ENCODE measurements at places on chromosomes 11 and 22. TPM values are rescaled to one million over a fixed set of nuclear protein-coding genes. Genes with fewer than 3 reads are reported as not detected.

TRIM6 gene
- total RNA-seq, result 0.32 TPM

GRCh38 chr11:117328375-117329010, 839 bp downstream of the CEP164 start:
- DNase-seq, result peak; percentile 20
- H3K27ac ChIP-seq, result no peak overlapping the region
- no peak overlapping the region for H3K4me3 ChIP-seq

DNA sequence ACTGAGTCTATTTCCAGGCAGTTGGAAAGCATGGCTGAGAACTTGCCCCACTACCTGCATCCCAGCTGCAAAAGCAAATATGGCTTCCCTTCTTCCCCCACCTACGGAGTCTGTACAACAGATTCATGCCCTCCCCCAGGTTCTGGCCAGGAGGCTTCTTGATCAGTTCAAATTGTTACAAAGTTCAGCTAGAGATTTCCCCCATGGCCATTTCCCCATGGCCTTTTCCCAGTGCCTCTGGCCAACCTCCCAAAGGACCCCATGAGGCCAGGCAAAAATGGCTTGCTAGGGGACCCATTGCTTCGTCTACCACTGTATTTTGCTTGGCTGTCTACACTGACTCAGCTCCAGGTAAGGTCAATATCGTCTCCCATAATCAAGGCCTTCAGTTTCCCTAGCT, 203.3 kb downstream of the DLG2 start:
- H3K27ac ChIP-seq, result no peak overlapping the region
- no peaks in the 10 kb centered on the region for H3K27me3 ChIP-seq
- no peak overlapping the region for H3K4me3 ChIP-seq
- H3K4me1 ChIP-seq, result no peaks in the 10 kb centered on the region

DNA sequence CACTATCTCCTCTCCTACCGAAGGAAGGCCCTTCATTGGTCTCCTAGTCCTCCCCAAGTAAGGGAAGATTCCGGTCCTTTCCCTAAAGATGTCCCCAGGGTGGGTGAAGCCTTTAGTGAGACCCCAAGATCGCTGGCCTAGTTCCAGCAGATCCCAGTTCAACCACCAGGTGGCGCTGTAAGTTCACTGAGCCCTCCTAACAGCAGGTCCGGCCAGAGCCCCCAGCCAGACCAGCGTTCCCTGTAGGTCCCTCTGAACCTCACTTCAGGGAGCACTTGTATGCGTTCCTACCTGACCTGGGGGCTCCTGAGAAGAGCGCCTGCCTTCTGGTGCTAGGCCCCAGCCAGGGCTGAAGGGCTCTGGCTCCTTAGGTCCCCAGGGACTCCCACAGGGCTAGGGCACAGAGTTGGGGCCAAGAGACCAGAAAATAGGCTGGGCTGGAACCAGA, 38.1 kb downstream of the LMO1 start:
- H3K27ac ChIP-seq, result no peak overlapping the region
- no peaks in the 10 kb centered on the region for H3K4me1 ChIP-seq

RTN4R gene
- 3.7 TPM for total RNA-seq

WT1 gene
- total RNA-seq, result not detected

DNA sequence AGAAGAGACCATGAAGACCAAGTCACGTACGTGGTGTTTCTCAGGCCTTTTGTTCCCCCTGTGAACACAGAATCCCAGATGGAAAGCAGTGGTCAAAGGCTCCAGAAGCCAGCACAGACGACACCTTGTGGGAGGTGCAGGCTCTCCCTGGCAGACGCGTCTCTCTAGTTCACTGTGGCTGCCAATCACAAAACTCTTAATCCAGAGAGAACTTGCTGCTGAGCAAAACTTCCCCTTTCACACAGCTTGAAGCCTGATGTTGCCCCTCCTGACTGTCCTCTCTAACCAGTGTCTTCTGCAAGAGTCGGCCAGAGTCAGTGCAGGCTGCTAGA, 67.1 kb downstream of the PIWIL3 start:
- no peaks in the 10 kb centered on the region for H3K36me3 ChIP-seq
- peaks cover 6% of the 10 kb centered on the region for H3K27me3 ChIP-seq
- H3K4me3 ChIP-seq, result no peak overlapping the region
- no peak overlapping the region for H3K27ac ChIP-seq

- H3K4me3 ChIP-seq, result no peak overlapping the region
- no peaks in the 10 kb centered on the region for H3K27me3 ChIP-seq
- DNase-seq, result no peak
- H3K36me3 ChIP-seq, result peaks cover 18% of the 10 kb centered on the region
Observed at GRCh38 chr22:31680861-31681341, 18.9 kb upstream of the PISD start.

DNA sequence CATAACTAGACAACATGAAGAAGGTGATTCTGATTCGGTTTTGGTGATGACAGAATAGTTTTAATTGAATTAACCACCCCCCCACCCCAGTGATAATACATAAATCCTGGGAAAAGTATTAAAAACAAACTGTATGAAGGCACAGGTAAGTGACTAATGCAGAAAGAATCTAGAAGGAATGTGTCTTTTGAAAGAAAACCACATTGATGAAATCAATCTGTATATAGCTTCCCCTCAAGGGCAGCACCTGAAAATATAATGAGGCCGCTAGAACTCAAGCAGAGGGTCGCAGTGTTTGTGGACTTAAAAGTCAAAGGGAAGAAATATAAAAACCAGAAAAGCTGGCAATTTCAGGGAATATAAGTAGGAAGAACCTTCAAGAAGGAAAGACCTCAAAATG, 580.5 kb upstream of the CHORDC1 start:
- DNase-seq, result no peak
- H3K4me1 ChIP-seq, result no peaks in the 10 kb centered on the region
- H3K36me3 ChIP-seq, result no peaks in the 10 kb centered on the region
- no peak overlapping the region for H3K27ac ChIP-seq
- no peak overlapping the region for H3K4me3 ChIP-seq

VSIG10L2 gene
- total RNA-seq, result not detected

BAIAP2L2 gene
- 0.67 TPM for total RNA-seq

- H3K4me3 ChIP-seq, result no peak overlapping the region
- H3K4me1 ChIP-seq, result no peaks in the 10 kb centered on the region
- DNase-seq, result no peak
- H3K36me3 ChIP-seq, result peaks cover 3% of the 10 kb centered on the region
- H3K27ac ChIP-seq, result no peak overlapping the region
- no peaks in the 10 kb centered on the region for H3K27me3 ChIP-seq
Observed at GRCh38 chr11:72373163-72373562, 61.2 kb downstream of the CLPB start.

GRCh38 chr11:102306817-102307726, 10.2 kb upstream of the BIRC3 start:
- H3K36me3 ChIP-seq, result peaks cover 9% of the 10 kb centered on the region
- H3K27ac ChIP-seq, result peak overlapping the region; percentile 81
- H3K4me1 ChIP-seq, result peaks cover 47% of the 10 kb centered on the region
- peak overlapping the region; percentile 51 for H3K4me3 ChIP-seq

IL17REL gene
- 0.14 TPM for total RNA-seq

DNA sequence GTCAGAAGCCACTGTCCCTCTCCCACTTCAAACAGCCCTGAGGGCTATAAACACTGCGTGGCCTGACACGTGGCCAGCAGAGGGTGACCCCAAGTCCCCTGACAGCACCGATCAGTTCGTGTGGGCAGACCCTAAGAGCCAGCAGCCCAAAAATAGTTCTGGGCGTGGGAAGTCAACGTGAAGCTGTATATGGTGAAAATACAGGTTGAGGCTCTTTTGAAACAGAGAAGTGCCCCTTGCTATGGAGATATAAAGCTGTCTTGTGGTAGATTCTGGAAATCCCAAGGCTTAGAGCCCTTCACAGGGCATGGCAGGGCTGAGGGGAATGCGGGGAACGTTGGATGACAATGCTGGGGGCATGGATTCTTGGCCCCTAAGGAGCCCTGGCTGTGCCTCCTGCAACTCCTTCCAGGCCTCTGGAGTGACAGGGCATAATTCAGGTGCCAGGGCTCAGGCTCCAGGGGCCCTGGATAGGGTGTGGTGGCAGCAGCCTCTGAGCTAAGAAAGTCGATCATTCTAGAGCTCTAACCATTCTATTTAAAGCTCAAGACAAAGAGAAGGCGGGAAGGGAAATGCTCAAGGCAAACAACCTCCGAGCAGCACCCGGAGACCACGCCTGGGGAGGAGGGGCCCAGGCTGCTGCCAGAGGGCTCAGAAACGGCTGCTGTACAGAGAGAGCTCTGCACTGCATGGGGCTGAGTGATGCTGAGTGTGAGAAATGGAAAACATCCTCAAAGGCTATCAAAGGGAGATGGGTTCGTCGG, 60.4 kb upstream of the CD5 start:
- H3K27ac ChIP-seq, result peak overlapping the region; percentile 93
- DNase-seq, result peak; percentile 90
- H3K36me3 ChIP-seq, result peaks cover 17% of the 10 kb centered on the region
- no peaks in the 10 kb centered on the region for H3K27me3 ChIP-seq
- peaks cover 57% of the 10 kb centered on the region for H3K4me1 ChIP-seq

GRCh38 chr11:35688023-35688422, 25.4 kb downstream of the TRIM44 start:
- no peak for DNase-seq
- no peak overlapping the region for H3K4me3 ChIP-seq
- peaks cover 15% of the 10 kb centered on the region for H3K4me1 ChIP-seq

All from activated CD8-positive, alpha-beta T cell treated with anti-CD3 and anti-CD28 coated beads for 36 hours (primary cell).